Body of pancreas (tissue), 4 donors: ENCODE measurements at places on chromosomes 2 and 18. TPM values are rescaled to one million over a fixed set of nuclear protein-coding genes. Genes with fewer than 3 reads are reported as not detected.

GRCh38 chr18:38353149-38353548, 787.6 kb upstream of the CELF4 start:
- DNase-seq, result no peak

GRCh38 chr2:104658144-104658835, 195.6 kb upstream of the POU3F3 start:
- no peak for DNase-seq

DNA sequence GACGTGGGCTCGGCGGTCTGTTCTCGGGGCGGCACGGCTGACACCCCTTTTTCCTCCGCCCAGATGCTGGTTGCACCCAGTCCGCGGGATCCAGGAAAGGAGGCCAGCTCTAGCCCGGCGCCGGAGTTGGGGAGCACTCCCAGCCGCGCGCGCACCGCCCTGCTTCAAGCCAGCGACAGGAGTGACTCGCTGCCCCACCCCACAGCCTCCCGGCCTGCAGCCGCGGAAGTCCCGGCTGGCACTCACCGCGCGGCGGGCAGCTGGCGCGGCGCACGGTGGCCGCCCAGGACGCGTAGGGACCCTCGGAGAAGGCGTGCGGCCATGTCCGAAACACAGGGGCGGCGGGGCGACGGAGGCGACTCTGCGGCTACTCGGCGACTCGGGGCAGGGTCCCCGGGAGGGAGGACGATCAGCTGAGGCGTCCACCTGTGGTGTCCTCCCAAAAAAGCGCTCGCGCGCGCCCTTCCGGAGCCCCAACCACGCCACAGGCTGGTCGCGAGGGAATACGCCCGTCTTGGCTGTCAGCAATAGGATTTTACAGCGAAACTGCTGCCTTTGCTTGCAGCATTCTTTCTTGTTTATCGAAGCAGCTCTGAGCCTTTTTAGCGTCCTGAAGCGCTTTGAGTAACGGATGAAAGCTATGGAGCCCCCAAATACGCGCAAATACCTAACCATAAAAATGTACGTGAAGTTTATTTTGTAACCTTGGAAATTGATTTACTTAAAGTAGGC, at the start of gene ACADL:
ACADL (minus strand) TSS at position 507 of the 732 bp plus-strand sequence; CDS start at position 323, 184 bp downstream.
- DNase-seq, result peak; percentile 88

RFTN2 gene
- total RNA-seq, result 11.9 TPM

TEX44 gene
- not detected for total RNA-seq

- DNase-seq, result no peak
Measured at GRCh38 chr2:96953611-96953978, 32.8 kb downstream of the FAM178B start.

DNA sequence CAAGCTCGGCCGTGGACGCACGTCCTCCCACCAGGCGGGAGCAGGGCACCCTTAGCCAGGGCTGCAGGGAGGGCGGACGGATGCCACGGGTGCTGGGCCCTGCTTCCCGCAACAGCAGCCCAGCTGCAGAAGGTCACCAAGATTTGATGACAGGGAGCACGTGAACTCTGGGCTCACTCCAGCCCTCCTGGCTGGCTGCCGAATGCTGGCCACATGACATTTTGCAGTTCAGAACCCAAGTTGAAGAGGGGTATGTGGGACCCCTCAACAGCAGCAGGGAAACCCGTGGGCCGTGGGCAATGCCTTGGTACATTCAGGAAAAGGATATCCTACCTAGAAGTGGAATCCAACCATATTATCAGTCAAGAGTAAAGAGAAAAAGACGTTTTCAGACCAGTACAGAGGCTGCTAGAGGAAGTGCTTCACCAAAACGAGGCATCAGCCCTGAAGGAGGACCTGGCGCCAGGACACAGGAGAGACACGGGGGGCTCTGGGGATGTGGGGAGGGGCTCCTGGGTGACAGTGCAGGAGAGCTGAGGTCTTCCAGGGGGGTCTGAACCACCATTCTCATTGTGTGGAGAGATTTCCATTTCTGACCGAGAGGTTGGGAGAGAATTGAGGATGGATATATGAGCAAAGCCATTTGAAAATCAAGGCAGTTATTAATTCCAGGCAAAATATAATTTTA, 107.4 kb upstream of the CTDP1 start:
- DNase-seq, result no peak

GRCh38 chr2:240730501-240731177, 39.0 kb downstream of the AQP12A start:
- no peak for DNase-seq

ATL2 gene
- 62.6 TPM for total RNA-seq
